Activated T-helper 1 cell treated with anti-CD3 and anti-CD28 coated beads, Interleukin-2, amount 50 U/mL, for 16 hours (primary cell): ENCODE measurements at places on chromosomes 7 and 10.

DNA sequence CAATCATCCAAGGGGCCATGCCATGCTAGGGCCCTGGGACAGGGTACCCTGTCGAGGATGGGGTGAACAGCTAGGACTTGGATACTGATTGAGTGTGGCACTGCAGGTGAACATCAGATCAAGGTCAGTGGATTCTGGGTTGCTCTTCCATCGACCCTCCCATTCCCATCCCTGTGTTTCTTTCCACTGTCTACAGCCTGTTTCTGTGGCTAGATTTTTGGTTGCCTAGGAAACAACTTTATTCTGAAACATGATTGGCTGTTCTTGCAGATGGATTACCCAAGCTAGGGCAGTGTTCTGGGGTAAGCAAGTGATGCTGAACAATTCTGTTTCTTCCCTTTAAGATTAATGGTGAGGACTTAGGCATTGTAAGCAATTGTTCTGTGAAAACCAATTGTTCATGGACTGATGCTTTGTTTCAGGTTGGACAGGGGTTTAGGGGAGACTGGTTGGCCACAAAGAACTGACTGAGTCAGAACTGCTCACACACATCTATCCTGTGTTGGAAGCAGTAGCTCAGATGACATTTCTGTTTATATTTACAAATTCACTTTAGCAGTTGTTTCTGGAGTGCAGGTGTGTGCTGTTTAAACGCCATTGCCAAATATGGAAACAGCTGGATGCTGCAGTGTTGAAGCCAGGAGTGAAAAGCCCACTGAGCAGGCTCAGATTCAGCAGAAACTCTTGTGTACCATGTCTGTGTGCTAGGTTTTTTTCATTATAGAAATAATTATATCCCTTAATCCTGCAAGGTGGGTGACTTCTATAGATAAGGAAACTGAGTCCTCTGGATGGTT, 102.3 kb upstream of the BTBD16 start:
- DNase-seq: no peak

GRCh38 chr10:63323701-63324494, 141.9 kb downstream of the JMJD1C start:
- no peak for DNase-seq

- no peak for DNase-seq
These were observed at the start of gene ICA1 for GRCh38 chr7:8261711-8262695. Gene ICA1, minus strand, starts transcription at chr7:8262167. Its CDS starts 26,241 bp downstream, at chr7:8235926.

GRCh38 chr10:75858339-75858738, 426.9 kb downstream of the LRMDA start:
- DNase-seq: no peak

DNA sequence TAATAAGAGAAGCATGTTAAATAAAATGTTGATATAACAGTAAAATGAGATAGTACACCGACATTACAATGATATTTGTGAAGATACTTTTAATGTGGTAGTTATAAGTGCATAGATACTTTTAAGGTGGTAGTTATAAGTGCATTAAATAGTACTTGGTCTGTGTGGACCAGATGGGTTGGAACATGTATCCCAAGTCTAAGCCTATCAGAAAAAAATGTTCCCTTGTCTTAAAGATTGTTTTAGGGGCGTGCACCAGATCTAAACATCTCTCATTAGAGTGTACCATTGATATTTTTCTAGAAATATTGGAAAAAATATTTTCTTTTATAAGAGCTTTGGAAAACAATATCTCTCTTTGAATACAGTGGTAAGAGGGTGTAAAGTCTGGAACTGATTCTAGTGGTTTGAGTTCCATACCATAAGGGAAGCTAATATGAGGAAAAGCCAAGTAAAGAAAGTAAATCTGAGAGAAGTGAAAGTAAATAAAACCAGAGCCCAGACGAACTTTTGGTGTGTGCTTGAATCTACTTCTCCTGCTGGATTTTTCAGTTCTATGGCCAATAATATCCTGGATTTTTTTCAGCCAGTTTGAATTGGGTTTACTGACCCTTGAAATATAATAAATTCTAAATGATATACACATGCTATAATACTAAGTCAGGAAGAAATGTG, 175.3 kb downstream of the MBL2 start:
- DNase-seq: no peak

- DNase-seq: no peak
These were observed 122.1 kb upstream of the BTBD16 start for GRCh38 chr10:122148876-122149560.

GRCh38 chr7:77799078-77799964, 748 bp downstream of the PHTF2 start:
- no peak for DNase-seq
